Astrocyte of the hippocampus (primary cell): ENCODE measurements at places on chromosomes 6 and 20.

- DNase-seq, result no peak
Observed at GRCh38 chr20:55584307-55584706, 421.0 kb downstream of the CBLN4 start.

DNA sequence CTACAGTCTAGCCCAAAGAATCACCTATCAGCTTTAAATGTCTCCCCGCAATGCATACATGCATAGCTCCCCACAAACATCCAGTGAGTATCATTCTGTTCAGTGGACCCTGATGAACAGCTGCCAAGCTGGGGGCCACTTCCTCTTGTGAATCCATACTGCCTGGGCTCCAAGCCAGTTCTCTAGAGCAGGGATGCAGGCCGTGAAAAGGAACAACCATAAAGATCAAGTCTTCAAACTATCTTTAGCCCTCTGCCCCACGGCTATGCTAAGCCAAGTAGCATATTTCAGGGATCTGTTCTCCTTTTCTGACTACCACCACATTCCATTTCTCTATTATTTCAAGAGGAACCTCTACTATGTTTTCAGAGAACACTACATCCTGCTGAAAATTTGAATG lies 191.7 kb upstream of the BTBD3 start:
- DNase-seq, result no peak

GRCh38 chr20:54132612-54133433 lies 41.0 kb downstream of the CYP24A1 start:
- peak; percentile 92 for DNase-seq

DNA sequence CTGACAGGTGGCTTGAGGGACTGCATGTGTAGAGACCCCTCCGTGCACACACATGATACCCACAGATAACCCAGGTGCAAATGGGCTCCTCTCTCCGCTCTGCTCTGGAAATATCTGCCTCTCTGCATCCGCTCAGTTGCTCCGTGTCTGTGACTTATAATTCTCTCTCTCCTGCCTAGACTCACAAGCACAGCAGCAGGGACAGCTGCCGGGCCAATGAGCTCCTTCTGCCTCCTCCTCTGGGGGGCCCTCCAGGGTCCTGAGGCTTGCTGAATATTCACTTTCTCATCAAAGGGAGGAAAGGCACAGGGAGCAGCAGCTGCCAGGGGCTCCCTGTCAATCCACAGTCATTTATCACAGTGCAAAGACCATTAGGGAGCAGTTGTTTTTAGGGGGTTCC lies 24.1 kb downstream of the LRFN2 start:
- no peak for DNase-seq

DNA sequence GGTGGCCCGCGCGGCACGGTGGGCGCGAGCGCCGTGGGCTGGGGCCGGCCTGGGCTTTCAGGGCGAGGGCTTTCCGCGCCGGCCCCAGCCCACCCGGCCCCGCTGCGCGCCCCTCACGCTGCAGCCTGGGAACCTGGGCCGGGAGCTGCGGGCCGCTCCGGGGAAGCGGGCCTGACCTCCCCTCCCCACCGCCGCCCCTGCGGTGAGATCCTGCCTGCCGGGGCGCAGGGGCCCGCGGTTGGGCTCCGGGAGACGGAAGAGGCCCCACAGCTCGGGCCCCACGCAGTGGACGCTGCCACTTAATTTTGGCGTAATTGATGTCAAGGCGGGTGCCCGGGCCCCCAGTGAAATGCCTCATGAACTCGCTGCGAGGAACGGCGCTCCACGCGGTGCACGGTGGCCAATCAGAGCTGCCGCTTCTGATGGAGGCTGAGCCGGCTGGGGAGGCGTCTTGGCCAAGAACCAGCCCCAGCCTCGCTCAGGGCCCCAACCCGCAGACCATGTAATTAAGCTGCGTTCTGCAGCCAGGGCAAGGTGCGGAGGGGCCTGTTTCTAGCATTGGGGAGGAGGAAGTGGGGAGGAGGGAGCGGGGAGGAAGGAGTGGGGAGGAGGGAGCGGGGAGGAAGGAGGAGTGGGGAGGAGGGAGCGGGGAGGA lies 96.1 kb upstream of the BHLHE23 start:
- peak; percentile 24 for DNase-seq

GRCh38 chr6:144990784-144991183 lies 705.6 kb downstream of the UTRN start:
- no peak for DNase-seq

DNA sequence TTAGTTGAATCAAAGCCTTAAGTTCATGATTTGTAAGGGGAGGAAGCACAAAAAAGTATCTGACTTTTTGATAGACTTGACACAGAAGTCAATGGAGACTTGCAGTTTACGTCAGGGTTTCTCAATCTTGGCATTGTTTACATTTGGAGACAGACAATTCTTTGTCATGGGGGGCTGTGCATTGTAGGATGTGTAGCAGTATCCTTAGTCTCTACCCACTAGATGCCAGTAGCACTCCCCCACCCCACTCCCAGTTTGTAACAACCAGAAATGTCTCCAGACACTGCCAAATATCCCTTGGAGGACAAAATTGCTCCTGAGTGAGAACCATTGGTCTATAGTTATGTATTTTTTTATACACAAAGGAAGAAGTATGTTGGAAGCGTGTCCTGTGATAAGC lies 434.1 kb downstream of the RFPL4B start:
- peak; percentile 48 for DNase-seq

GRCh38 chr6:2111162-2111677 lies 134.2 kb downstream of the GMDS start:
- DNase-seq, result no peak
